ENCODE measurements at places on chromosomes 4 and X.

DNA sequence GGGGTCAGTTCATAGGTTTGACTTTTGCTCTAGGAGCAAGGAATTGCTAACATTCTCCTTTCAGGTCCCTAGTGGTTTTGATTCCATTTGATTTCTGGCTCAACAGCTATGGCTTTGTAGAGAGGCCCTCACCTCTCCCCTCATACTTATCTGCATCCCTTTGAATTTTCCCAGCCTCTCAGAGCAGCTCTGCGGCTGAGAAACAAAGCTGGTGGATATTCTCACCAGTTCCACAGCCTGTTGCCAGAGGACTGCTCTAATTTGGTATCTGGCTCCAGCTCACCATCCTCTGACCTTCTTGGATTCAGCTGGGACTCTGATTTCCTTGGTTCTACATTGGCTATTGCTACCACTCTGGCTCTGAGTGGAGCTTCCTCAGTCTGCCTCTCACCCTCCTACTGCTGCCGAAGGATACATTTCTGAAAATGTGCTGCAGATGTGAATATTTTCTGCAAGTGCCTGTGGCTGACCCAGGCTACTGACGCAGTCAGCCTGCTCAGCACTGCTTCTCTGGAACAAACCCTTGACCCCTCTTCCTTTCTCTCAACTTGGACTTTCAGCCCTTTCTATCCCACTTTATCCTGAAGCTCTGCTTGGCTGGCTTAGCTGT lies 110.9 kb upstream of the ENPEP start:
- no peak for DNase-seq

DNA sequence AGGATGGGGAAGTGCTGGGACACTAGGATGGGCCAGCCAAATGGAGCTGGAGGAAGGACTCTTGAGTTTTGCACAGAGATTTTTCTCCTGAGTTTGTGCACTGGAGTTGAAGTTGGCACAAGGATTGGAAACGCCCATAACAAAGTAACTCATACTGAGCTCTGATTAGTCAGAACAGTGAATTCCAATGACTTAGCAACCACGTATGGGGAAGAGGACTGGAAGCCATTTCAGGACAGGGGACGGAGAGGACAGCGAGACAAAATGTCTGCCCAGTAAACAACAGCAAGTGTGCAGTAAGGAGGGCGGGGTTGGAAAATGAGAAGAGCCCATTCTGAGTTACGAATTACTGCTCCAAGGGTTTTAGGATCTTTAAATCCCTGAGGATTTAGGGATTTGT lies 5.9 kb downstream of the RIPPLY1 start:
- no peak for DNase-seq

- DNase-seq, result no peak
These were observed 20.2 kb downstream of the FBXW7 start for GRCh38 chr4:152515678-152516077.

DNA sequence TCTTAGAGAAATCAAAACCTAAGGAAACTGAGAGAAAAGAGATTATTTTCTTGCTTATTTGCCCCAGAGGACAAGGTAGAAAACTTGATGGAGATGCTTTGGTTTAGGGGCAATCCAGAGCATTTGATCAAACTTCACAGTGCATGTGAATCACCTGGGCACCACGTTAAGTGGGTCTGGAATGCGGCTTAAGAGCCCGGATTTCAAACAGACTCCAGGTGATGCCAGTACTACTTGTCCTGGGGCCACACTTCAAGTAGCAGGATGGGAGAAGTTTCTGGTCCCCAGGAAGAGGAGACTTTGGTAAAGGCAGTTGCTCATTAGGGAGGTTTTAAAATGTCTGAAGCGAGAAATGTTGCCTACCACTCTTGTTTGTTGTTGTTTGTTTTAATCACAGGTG lies 51.8 kb downstream of the PHOX2B start:
- DNase-seq, result no peak

DNA sequence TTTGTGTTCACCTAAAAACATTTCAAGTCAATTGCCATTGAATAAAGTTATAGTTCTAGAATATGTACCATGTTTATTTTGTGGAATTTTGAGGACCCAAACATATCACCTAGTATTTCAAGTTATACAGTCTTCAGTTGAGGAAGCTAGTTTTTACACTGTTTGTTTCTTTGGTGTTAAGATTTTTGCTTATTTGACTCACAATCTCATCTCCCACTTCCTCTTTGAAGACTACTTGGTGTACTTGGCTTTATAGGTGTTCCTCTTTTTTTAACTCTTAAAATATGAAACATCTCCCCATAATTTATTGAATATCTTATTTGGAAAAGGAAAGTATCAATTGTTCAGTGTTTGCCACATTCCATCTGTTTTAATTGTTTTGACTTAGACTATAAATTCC lies 675.4 kb downstream of the RAPGEF2 start:
- no peak for DNase-seq
